ENCODE measurements at places on chromosomes 7 and 10. TPM values are rescaled to one million over a fixed set of nuclear protein-coding genes. Genes with fewer than 3 reads are reported as not detected.

The AKR1C2 gene
- polyA plus RNA-seq = 23.4 TPM

The GJC3 gene
- polyA plus RNA-seq = 0.07 TPM

The SEMA3E gene
- 1.0 TPM for polyA plus RNA-seq

The WIPF3 gene
- 0.23 TPM for polyA plus RNA-seq

GRCh38 chr7:27182285-27182841, 2.7 kb downstream of the HOXA11 start:
- DNase-seq = no peak

DNA sequence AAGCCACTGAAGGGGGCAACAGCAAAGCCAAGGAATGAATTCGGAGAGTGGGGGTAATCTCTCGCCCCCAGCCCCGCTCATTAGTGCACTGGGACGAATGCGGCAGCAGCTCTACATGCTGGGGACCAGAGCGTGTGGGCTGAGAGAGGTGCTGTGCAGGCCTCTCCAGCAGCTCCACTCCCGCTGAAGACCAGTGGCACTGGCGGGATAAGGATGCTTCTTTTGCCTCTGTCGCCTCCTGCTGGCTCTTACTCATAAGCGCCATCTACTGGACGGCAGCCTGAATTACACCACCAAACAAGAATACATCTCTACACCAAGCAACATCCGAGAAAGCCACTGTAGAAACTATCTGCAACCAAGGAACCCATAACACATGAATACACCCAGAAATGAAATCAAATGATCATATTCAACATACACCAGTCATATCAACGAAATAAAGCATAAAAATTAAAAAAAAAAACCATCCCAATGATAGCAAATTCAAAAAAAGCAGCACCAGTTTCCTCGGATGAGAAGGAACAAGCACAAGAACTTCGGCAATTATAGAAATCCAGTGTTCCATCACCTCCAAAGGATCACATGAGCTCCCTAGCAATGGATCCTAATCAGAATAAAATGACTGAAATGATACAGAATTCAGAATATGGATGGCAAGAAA, 79.0 kb upstream of the TMEM168 start:
- no peak for DNase-seq

DNA sequence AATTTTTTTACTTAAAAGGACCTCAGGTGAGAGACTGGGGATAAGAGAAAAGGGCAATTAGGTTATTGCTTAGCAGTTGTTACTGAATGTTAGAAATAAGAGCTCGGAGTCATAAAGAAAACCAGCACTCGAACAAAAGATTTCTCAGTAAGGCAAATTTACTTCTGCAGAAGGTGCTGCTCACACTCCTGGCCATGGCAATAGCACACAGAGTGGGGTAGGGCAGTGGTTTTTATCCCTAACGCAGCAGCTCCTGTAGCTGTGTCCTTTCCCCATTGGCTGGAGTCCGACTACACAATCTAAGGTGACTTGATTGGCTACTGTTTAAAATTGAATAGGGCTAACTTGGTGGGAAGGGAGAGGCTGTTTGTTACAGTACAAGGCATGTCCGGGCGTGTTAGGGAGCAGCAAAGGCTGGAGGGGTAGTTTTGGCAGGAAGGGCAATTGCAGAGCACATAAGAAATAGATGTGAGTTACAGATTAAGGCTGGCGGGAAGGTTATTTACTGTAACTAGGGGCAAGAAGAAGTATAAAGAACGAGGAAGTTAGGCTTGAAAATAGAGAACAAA, 112.1 kb downstream of the AKR1D1 start:
- DNase-seq = no peak

- DNase-seq = no peak
Observed at GRCh38 chr7:104938741-104939390, 75.1 kb upstream of the KMT2E start.
